ENCODE measurements at places on chromosomes 16 and 17.
A peak's percentile ranks its signal among the peaks of the same experiment; 100 is the strongest.

DNA sequence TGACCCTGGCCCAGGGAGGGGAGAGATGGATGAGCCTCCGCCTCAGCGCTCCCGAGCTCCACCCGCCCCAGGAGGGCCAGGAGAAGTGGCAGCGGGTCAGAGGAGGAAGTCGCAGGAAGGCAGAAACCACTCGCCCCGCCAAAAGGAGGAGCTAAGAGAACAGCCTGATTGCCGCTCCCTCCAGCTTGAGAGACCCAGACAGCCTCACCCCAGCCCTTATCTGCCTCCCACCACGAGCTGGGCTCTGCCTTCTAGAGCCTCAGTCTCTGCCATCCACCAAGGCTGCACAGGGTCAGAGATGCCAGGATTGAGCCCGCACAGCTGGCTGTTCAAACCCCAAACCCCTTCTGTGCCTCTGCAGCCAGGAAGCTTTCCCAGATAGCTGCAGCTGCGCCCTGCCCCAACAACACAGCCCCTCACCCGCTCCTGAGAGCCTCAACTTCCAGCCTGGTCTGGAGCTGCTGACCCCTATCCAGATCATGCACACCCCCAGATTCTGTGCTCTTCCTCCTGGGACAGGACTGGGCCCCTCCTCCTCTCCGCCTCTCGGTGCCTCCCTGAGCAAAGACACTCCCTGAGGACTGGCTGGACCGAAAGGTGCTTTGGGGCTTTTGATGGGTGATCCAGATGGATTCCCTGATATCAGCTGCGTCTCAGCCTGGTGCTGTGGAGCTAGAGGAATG lies 1.0 kb upstream of the ATP2A3 start:
- DNase-seq, result peak; percentile 93

DNA sequence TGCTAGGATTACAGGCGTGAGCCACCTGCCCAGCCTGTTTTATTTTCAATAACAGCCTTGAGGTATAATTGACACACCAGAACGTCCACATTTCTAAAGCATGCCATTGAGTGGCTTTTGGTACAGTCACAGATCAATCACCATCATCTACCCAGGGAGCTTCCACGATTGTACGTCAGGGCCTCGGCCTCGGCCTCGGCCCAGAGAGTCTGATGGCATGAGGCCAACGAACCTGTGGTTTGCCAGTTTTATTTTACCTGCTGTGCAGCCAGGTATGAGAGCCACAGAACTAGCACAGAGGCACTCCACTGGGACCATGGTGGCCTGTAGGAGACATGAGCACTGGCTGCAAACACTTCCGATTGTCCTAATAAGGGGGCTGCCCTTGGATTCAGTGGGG lies 8.3 kb downstream of the UBALD1 start:
- DNase-seq, result peak; percentile 10

DNA sequence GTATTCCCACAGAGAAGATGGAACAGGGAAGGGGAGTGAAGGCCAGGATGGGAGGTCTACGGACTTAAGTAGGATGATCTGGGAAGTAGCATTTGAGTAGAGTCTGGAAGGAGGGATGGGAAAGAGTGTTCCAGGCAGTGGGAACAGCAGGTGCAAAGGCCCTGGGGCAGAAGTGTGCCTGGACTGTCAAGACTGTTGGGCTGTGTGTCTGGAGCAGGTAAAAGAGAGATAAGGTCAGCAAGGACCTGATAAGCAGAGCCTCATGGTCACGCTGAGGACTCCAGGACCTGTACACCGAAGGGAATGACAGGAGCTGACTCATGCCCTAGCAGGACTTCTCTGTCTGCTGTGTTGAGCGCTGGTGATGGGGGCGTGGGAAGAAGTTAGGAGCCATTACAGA lies 723 bp upstream of the CARD14 start:
- DNase-seq, result no peak

DNA sequence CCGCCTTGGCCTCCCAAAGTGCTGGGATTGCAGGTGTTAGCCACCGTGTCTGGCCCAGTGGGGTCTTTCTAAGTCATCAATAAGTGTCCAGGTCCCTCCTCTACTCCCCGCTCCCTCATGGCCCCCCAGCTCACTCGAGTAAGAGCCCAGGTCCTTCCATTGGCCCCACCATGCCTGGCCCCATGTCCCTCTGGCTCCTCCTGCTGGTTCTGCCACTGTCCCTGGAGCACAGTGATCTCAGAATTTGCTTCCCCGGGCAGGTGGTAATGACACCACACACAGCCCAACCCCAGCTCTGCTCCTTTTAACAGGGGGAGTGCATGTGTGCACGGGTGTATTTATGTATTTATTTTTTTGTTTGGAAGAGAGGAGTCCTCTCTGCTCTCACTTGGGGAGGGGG lies 19.6 kb downstream of the MGAT5B start:
- no peak for DNase-seq

DNA sequence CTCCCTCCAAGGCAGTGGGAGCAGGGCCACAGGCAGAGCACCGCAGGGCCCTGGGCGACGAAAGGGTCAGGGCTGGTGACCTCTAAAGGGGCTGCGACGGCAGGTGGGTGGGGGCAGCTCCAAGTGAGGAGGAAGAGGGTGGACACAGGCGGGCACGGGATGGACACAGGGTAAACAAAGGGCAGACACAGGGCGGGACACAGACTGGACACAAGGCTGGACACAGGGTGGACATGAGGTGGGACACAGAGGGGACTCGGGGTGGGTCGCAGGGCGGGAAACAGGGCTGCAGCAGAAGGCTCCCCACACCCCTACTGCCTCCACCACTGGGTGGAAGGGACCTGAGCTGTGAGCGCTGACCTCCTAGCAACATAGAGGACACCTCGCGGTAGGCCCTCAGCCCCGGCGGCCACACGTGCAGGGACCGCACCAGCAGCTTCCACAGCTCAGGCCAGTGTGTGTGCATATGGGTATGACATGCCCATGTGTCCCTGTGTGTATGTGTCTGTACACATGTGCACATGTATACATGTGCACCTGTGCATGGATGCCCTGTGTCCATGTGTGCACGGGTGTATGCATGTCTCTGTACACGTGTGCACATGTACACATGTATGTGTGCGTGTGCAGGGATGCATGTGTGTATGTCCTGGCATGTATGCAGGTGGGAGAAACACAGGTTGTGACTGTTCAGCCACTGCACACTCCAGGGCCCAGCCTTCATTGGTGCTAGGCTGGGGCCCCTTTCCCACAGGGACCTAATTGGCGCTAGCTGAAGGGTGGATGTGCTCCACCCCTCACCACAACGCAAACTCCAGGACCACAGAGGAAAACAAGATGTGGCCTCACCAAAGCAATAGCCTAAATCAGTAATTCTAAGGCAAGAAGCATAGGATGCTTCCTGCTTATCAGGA lies 7.6 kb downstream of the LMF1 start:
- DNase-seq, result no peak

GRCh38 chr16:83768986-83769385 lies 38.8 kb upstream of the HSBP1 start:
- no peak for DNase-seq

- no peak for DNase-seq
These were observed 559 bp downstream of the CLUH start for GRCh38 chr17:2710803-2711607.

- DNase-seq, result no peak
These were observed 8.4 kb downstream of the FSCN2 start for GRCh38 chr17:81536299-81537290.

- peak; percentile 6 for DNase-seq
These were observed 1.8 kb upstream of the EXOSC6 start for GRCh38 chr16:70253291-70254106.

- DNase-seq, result no peak
These were observed 6.2 kb upstream of the KANSL1 start for GRCh38 chr17:46199379-46199778.

- DNase-seq, result no peak
These were observed 14.0 kb upstream of the MPRIP start for GRCh38 chr17:17028059-17028877.

- DNase-seq, result no peak
These were observed 9.1 kb downstream of the SHCBP1 start for GRCh38 chr16:46612121-46612520.

DNA sequence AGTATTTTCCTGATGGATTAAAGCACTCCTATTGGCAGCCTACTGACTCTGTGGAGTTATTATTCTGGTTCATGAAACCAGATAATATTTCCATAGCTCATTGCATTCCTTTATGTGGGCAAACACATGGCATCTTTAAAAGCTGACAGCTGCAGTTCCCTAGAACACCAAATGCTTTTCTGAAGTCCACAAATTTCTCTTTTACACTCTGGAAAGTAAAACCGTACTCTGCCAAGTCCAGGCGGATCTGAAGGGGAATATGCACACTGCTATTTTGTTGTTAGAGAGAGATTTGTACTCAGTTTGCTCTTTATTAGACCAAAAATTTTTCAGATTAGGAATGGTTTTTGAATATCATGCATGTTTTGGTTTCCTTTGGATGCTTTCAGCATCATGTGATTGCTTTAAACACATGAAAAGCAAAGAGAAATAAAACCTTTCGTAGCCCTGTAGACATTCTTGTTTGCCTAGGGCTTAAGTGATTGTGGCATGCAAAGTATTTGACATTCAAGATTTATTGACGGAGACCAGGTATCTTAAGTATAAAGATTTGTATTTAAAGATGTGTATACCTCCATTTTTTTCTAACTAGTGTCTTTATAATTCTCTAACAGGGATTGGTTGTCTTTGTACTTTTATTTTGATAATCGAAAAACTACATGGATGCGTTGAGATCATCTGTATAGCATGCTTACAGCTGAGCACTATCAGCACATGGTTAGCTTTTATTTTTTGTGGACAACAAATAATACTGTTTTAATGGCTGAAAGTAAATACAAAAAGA lies 19.5 kb downstream of the SEC14L1 start:
- DNase-seq, result peak; percentile 23

DNA sequence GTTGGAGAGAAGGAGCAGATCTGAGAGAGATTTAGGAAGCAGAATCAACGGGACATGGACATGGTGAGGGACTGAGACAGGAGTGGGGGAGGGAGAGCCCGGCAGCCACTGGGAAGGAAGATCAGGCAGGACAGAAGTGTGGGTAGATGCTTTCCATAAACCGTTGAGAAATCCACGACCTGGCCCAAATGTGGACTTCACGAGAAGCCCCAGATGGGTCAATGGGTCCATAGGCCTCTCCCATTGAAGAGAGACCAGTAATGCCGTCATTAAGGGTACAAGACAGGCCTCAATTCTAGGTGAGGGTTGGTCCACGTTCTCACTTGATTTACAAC lies 530 bp upstream of the CCL22 start:
- no peak for DNase-seq

GRCh38 chr17:58679263-58680037 lies 12.4 kb downstream of the TEX14 start:
- DNase-seq, result no peak

DNA sequence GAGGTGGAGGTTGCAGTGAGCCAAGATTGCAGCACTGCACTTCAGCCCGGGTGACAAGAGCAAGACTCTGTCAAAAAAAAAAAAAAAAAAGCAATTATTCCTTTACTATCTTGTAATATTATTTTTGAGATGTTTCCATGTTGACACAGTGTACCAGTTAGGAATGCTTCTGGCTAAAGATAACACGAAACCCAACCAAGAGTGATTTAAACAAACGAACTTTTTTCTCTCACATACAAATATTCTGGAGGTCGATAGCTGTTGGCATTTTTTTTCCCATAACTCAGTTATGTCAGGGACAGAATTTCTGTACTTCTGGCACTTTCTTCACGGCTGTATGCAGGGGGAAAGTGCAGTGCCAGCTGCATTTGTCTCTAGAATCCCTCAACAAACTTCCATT lies 9.9 kb upstream of the PPM1D start:
- DNase-seq, result no peak

DNA sequence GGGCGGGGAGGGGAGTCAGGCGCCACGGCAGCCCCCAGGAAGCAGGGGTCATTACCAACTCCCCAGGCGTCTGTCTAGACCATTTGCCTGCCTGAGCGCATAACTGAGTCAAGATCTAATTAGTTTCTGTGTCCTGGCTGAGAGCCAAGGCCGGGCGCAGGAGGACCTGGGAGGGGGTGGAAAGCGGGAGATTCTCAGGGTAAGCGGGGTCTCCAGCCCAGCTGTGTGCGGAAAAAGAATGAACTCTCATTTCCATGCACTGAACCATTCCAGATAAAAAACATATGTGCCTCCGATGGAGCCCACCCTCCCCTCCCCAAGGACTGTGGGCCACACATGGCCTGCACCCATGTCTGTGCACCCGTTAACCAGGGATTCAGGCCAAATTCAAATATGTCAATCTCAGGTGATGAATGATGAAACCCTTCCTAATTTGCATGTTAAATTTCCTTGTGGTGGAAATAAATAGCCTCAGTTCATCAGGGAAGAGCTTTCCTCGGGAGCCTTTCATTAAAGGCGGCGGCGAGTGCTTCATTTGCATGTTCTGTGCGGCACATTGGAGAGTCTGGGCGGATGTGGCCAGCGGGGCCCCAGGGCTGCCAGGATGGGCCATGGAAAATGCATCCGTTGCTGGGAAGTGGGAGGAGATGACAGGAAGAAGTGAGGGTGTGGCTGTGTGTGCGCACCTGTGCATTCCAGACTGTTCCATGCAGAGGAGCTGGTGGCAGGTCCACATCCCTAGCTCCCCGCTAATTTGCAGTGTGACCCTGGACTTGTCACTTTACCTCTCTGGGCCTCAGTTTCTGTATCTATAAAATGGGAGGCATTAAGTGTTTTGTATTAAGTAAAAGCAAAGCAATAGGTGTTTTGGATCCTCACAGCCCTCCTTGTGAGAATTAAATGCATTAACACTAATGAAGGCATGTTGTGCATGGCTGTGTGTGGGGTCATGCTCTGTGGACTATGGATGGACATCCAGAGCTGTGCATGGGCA lies 151.1 kb downstream of the SDK2 start:
- DNase-seq, result peak; percentile 95

GRCh38 chr17:40224718-40225550 lies 5.8 kb downstream of the WIPF2 start:
- DNase-seq, result no peak

- no peak for DNase-seq
These were observed 118.3 kb downstream of the BANP start for GRCh38 chr16:88069397-88070168.

DNA sequence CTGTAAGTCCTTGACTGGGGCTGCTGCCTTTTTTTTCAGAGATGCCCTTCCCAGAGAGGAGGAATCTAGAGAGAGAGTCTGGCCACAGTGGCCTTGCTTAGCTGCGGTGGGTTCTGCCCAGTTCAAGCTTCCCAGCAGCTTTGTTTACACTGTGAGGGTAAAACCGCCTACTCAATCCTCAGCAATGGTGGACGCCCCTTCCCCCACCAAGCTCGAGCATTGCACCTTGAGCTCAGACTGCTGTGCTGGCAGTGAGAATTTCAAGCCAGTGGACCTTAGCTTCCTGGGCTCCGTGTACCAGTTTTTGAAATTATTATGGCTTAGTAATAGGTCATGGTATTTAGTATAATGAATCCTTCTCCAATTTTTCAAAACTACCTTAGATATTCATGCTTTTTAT lies 395.4 kb downstream of the NPIPA7 start:
- peak; percentile 46 for DNase-seq

All from NCI-H510A treated with DMSO at 0.1 percent for 48 hours (cell line).